Mesenteric fat pad (tissue), 1 donor: ENCODE measurements at places on chromosomes 1 and 21. TPM values are rescaled to one million over a fixed set of nuclear protein-coding genes. Genes with fewer than 3 reads are reported as not detected.

The DHDDS gene
- total RNA-seq: 141 TPM

The CD53 gene
- 93.6 TPM for total RNA-seq

The TCHH gene
- total RNA-seq: 1.1 TPM

The HCN3 gene
- total RNA-seq: 3.3 TPM

The HMCN1 gene
- total RNA-seq: 13.3 TPM

The FAM72C gene
- 0.19 TPM for total RNA-seq

The GPR37L1 gene
- total RNA-seq: not detected

The ZNF687 gene
- total RNA-seq: 16.2 TPM

DNA sequence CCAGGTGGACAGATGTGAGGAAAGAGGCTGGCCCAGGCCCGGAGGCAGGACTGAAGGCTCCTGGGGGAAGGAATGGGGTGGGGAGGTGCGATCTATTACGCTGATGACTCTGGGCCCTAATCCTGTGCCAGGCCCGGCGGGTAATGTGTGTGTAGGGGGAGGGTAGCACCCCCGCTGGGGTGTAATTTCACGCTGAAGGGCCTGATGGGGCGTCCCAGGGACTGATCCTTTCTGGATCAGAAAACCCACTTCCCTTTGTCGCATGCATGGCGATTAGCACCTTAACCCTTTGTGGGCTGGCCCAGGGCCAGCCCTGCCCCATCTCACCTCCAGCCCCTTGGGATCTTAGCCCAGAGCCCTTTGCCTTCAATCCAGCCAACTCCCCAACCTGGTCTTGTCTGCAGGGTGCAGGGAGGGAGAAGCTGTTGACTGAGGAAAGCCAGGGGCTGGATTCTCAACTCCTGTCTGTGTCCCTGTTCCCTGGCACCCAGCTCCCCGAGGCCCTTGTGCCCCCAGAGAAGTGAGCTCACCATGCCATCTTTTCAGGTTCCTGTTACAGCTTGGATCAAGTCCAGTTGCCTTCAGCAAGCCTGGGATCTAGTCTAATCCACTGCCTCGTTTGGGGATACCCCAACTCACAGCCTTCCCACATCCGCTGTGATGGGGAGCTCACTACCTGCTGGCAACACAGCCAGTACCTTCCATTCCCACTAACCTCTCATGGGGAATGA is 26.0 kb downstream of the KNCN start:
- DNase-seq: no peak

DNA sequence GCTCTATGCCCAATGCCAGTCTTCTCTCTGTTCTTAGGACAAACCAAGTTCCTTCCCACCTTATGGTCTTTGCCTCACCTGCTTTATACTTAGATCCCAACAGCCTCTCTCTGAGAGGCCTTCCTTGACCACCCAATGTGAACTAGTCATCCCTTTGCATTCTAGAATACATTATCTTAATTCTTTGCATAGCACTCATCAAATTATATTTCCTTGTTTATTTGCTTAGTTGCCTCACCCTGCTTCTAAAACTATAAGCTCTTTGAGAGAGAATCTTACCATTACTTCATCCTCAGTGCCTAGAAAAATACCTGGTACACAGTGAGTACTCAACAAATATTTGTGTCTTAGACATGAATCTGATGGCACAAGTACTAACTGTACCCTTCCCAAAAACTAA is 8.0 kb downstream of the PIGP start:
- DNase-seq: no peak

DNA sequence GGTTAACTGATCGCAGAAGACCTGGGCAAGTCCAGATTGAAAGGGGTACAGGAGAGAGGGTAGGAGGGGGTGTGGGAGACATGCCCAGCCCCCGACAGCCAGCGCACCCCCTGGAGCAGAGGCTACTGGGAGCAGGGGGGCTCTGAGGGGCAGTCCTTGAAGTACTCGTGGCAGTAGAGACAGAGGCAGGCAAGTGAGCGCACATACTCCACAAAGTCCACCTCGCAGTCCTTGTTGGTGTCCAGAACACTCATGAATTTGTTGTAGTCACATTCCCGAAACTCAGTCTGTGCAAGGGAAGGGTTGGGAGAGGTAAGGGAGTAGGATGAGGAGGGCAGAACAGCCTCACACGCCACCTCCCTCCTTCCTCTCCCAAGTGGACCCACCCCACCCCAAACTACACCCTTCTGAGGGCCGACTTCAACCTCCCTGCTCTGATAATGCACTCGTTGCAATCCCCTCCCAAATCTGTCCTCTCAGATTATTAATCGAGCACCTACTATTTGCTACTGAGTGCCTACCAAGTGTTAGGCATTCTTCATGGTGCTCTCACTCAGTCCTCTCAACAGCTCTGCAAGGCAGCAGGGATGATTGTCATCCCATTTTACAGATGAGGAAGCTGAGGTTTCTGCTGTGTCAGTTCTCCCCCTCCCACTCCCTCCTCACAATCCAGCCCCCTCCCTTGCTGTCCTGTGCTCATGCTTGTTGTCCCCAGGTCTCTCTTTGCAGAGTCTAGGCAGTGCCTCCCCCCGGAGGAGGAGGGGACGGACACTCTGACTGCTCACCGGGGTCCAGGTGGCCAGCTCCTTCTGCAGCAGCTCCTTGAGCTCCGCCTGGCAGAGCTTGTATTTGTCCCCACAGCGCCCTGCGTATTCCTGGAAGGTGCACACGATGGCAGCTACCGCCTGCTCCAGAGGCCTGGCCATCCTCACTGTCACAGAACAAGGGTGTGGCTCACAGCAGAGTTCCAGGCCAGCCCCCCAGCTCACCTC is 1.2 kb downstream of the S100A3 start:
- no peak for DNase-seq

DNA sequence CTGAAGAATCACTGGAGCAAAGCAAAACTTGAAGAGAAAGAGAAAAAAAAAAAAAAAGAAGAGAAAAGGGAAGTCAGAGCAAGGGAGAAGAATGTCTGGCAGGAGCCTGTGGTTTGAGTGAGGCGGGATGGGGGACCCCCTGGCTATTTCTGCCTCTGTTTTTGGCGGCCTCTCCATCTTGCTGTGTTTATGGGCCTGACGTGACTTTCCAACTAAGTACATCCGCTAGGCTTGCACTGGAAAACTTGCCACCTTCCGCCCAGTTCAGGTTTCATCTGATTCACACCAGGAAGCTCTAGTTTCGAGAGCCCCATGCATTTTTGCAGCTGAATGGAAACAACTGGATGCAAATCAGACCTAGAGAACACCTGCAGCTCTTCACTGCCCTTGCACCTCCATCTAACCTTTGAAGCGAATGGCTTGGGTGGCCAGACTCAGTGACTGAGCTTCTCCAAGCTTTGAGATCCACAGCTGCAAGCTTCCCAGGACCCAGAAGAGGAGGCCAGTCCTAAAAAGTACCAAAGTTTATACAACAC is 28.0 kb downstream of the TBX15 start:
- no peak for DNase-seq

GRCh38 chr1:12567288-12567819 is 50.7 kb downstream of the DHRS3 start:
- DNase-seq: no peak

DNA sequence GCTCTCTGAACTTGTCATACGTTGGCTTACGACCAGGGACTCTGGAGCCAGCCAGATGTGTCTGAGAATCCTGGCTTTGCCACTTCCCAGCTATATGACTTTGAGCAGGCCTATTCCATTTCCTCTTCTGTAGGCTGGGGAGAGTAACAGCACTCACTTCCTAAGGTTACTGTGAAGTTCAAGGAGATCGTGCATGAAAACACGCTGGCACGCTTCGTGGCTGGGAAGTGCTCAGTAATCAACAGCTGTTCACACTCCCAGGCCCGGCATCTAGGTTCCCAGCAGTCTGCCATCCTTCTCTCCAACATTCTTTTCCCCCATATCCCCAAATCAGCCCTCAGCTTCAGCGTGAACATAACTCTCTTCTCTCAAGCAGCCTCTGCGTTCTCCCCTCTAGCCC is 2.0 kb downstream of the ASCL5 start:
- DNase-seq: no peak

DNA sequence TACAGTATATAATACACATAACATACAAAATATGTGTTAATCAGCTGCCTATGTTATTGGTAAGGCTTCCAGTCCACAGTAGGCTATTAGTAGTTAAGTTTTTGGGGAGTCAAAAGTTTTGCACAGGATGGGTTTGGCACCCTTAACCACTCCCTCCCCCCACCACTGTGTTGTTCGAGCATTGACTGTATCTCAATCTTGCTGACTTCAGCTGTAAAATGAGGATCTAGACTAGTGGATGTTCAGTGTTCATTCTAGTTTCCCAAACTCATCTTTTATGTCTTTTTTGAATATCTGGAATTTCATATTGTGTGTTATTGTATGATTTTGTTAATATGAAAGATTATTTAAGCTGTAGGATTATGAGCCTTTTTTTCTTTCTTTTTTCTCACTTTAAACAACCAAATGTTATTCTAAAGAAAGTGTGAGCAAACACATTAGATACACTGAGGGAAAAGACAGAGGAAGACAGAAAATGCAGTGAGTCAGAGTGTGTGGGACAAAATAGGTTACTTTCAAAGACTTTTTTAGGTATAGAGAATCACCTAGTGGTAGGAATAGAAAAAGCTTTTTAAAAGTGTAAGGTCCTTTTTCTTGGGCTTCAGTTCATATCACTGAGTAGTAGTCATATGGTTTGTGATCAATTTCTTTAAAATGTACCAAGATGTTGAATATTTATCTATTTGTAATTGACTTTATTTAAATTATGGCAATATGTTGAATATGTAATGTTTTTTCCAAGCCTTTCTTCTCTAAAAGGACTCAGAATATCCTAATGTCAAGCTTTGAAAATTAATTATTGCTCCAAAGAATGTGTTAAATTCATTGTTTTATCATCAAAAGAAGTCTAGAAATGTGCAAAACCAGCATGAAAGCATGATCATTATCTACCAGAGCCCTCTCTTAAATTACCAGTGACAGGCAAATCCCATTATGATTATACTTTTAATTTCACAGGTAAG is 17.9 kb upstream of the CENPF start:
- DNase-seq: no peak

DNA sequence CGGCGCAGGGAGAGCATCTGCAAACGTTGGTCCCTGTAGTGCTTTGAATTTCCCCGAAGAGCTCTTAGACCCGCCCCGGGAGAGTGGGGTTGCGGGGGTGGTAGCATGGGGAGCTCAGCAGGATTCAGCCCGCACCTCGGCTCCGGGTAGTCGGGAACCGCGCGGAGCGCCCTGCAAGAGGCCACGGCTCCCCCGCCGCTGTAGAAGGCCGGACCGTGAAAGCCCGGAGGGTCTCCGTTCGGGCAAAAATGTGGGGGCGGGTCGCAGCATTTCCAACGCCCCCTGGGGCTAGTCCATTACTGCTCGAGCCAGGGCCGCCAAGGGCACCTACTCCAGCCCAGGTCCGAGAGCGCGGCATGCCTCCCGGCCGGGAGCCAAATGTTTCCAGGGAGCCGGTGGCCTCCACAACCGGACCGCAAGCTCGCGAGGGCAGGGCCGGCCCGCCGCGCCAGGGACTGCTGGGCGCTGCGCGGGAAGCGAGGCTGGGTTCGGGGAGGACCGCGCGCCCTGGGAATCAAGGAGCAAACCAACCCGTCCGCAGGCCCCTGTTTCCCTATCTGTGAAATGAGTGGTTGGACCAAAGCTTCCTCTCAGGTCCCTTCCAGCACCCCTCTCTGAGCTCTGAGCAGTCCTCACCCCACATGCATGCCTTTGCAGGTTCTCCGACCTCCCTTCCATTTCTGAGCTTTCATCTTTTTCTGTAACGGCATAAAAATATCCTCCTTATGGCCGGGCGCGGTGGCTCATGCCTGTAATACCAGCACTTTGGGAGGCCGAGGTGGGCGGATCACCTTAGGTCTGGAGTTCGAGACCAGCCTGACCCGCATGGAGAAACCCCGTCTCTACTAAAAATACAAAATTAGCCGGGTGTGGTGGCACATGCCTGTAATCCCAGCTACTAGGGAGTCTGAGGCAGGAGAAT is 775 bp upstream of the TMEM63A start:
- no peak for DNase-seq

DNA sequence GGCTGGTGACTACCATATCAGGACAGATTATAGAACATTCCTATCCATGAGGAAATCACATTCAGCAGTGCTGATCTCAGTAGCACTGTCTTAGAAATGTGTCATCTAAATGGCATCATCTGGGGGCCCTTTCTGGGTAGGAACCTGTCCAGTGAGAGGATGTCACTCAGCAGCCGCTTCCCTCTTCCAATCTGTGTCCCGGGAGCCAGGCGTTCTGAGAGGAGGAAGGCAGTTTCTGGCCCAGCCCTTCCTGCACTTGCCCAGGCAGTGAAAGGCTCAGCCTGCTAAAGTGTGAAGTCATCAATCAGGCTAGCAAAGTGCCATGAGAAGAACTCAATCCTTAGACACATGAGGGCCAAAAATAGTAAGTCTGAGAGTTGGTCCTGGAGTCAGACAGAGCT is 25.6 kb downstream of the RAB4A start:
- no peak for DNase-seq

DNA sequence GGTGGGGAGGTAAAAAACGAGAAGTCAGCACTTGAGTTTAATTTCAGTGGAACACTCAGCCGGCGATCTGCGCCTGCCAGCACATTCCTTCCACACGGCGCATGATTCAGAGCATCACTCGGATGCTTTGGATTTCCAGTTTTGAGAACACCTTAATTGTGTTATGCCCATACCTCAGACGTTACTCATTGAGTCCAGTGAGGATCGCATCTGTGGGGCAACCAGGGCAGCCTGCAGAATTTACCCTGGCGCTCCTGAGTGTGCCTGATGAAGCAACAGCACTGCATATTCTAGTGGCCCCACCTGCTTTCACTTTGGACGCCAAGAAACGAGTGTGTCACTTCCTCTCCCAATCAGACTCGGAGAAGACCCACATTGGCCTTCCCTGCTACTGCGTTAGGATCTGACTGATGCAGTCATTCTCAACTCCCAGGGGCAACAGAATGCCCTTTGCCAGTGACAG is 19.9 kb downstream of the FAM89A start:
- DNase-seq: no peak

- no peak for DNase-seq
Measured at GRCh38 chr1:164703960-164704411, 145.0 kb downstream of the PBX1 start.

DNA sequence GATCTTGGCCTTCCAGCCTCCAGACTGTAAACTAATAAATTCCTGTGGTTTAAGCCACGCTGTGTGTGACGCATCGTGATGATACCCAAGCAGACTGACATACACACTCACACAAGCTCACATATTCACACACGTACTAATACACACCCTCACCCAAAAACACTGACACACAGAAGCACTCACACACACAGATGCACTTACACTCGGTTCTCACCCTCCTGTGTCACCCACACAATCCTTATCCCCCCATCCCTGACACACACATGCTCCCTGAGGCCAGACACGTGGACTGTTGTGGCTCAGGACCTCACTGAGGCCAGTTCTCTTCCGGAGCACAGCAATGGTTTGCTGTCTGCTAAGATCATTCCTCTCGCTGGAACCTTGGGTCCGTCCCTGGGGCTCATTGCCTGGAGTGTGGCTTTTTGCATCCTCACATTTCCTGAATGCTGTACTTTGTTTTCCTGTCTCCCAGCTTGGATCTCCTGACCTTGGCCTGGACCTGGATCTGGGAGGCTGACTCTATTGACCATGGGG is 76.9 kb upstream of the LYST start:
- DNase-seq: no peak
